ENCODE measurements at places on chromosomes 5 and 9. TPM values are rescaled to one million over a fixed set of nuclear protein-coding genes. Genes with fewer than 3 reads are reported as not detected.

The PCDHGA11 gene
- total RNA-seq, result 0.94 TPM

The IFNA5 gene
- total RNA-seq, result not detected

DNA sequence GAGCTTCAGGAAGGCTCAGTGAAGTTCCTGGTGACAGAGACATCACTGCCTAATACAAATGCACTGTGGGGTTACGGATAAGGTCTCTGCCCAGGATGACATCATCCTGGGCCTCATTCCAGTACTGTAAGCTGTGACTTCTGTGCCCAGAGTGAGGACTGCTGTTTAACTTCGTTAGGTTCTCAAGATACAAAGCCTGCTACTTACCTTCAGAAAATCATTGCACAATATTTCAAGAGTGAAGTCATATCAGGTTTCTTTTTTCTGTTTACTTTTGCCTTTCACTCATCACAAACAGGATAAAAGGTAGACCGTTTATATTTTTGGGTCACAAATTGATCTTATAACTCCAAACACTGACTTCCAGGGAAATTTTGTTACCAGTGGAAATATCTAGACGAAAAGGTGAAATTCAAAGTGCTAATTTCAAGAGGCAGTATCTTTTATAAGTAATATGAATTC is 241.2 kb downstream of the PIK3R1 start:
- DNase-seq, result no peak
- peaks cover 6% of the 10 kb centered on the region for H3K4me1 ChIP-seq
- no peak overlapping the region for H3K27ac ChIP-seq
- no peaks in the 10 kb centered on the region for H3K27me3 ChIP-seq
- H3K36me3 ChIP-seq, result no peaks in the 10 kb centered on the region

DNA sequence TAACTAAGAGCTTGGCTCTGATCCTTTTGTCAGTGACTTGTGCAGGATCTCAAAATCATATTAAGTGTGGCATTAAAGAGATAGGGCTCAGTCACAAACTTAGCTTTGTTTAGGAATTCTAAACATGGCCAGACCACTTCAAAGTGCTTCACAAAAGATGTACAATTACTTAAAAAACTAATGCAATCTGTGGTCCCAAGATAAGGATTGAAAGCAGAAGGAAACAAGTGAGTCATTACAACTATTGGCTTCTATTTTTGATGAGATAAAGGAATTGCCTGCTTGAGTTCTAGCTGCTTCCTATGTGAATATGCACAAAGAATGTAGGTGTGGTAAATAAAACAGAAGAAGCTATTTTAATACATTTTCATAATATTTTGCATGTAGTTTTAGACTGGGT is 44.9 kb upstream of the SLC12A2 start:
- H3K4me3 ChIP-seq, result no peak overlapping the region
- DNase-seq, result no peak
- no peak overlapping the region for H3K27ac ChIP-seq
- no peaks in the 10 kb centered on the region for H3K4me1 ChIP-seq
- no peaks in the 10 kb centered on the region for H3K36me3 ChIP-seq
- no peaks in the 10 kb centered on the region for H3K27me3 ChIP-seq

All from psoas muscle (tissue), 8 donors.